ENCODE measurements at places on chromosomes 2 and 18.

DNA sequence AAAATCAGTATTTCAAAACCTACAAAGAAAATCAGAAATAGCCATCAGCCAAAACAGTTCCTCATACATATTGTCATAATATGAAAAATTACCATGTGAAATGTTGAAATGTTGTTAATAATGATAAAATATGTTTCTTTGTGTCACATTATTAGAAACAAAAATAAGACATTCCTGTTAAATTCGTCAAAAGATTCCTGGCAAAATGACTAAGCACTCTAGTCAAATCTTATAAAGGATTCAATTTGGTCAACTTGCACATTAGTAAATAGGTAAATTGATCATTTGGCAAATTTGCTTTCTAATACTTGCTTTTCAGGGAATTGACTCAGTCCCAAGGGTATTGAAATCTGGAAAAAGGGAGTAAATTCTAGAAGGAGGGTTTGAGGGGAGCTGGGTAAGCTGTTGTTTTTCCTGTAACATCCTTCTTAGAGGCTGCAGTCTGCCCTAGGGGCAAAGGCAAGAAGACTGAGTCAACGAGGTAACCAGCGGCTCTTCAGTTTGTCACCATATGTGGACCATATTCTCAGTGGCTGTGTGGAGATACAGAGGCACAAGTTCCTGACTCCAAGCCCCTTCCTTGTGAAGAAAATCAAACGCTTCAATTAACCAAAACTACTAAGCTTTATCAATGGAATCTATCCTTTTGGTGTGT, 482.3 kb downstream of the TNS1 start:
- DNase-seq = peak; percentile 45

DNA sequence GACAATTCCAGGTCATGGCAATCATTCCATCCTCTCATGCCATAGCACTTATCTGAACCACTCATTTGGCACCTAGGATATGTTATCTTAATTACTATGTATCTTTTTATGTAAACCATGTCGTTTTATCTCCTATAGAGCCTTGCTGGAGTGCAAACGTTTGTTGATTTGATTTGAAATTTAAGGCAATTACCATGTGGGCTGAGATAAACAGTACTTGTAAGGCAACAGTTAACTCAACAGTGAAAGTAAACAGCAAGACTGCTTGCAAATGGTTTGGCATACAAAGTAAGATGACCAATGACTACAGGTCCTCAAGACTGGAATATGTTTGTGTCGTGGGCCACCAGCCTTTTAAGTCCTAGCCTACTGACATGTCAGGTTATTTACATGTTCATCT, 133.7 kb upstream of the ZFP36L2 start:
- no peak for DNase-seq

DNA sequence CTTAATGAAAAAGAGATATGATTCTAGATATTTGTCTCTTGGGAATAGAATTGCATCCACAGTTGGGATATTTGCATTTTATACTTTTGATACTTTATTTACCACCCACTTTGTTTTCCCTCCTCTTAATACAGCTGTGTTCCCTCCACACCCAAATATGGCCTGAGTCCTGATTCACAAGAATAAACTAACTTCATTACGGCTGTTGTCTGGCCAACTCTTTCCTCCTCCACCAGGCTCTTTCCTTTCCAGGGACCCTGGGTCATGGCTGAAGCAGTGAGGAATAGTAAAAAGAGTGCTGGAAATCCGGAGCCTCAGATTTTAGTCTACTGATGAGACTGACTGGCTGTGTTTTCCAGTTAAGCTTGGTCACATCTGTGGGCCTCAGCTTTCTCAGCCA, 48.4 kb upstream of the STAM2 start:
- DNase-seq = peak; percentile 5

- peak; percentile 12 for DNase-seq
Observed at GRCh38 chr2:5725794-5726463, 33.7 kb downstream of the SOX11 start.

DNA sequence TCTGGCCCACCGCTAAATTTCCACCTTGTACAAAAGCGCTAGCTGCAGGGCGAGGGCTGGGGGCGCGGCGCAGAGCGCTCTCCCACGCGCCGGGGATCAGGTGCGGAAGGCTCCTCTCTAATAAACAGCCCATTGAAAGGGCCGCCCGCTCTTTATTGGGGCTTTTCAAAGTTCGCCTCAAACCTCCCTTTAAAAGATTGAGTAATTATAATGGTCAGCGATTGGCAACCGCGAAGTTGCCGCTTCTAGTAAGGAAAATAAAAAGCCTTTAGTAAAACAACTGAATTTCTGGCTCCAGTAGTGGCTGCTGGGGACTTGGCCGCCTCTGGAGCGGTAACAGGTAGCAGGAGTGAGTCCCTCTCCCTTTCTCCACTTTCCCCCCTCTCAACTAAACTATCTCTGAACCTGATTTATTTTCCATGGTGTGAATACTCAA, 755 bp downstream of the NEUROD1 start:
- no peak for DNase-seq

DNA sequence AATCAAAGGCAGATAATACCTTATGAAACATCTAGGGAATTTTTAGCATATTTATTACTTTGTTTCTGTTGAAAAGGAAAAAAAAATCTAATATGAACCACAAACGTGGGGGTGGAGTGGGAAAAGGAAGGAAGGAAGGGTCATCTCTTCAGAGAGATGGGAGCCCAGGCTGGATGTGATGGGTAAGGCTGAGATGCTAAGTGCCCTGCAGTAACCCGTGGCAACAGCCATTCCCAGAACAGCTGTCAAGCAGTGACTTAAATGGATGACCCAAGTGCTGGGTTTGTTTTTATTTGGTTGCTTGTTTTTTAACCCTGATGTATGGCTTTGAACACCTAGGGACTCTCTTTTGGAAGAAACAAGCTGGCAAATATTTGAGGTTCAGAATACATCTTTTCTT, 50.7 kb upstream of the KLF7 start:
- no peak for DNase-seq

- DNase-seq = no peak
Observed at GRCh38 chr2:605674-606608, 71.3 kb downstream of the TMEM18 start.

DNA sequence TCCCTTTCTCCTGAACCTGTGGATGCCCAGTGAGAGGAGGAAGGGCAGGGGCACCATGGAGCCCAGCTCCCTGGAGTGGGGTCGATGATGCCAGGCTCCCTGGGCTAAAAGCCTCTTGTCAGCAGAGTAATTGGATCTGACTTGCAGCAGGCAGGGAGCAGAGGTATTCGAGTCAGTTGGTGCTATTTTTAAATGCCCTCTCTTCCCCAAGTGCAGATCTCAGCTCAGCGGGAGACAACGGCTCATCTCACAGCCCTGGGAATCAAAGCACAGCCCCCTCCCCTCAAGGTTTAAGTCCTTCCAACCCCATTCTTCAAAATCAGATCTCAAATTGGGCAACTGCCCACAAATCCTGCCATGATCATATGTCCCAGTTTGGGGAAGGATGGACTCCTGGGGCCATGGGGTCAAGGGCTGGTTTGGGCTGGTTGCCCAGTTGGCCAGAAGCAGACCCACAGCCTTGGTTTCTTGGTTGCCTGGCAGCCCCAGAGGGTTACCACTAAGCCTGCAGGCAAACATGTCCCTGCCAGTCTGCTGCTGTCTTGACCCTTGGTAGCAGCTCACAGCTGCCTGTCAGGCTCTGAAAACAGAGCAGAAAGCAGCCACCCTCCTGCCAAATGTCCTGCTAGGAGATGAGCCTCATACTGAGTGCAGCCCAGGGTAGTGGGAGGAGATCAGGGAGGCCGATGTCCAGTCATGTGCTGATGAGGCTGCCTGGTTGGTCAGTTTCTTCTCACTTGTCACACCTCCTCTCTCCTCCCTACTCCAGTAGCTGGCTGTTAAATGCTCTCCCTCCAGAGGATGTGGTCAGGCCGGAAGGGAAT, 244.9 kb downstream of the LOXHD1 start:
- DNase-seq = no peak

DNA sequence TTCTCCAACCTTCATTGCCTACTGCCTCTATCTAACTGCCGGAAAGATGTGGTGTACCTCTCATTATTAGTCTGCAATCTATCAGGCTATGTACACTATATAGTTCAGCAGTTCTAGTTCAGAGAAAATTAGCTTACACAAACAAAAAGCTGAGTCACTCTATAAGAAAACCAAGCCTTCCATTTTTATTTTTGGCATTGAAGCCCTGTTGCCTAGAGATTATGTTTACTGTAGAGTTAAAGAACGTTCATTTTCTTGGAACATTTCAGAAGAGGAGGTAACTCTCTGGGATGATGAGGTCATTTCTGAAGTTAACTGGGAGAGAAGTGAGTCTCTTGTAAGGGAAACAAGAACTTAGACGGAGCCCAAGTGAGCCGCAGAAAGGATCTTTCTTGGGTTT, 133.5 kb downstream of the FAM124B start:
- DNase-seq = peak; percentile 72

DNA sequence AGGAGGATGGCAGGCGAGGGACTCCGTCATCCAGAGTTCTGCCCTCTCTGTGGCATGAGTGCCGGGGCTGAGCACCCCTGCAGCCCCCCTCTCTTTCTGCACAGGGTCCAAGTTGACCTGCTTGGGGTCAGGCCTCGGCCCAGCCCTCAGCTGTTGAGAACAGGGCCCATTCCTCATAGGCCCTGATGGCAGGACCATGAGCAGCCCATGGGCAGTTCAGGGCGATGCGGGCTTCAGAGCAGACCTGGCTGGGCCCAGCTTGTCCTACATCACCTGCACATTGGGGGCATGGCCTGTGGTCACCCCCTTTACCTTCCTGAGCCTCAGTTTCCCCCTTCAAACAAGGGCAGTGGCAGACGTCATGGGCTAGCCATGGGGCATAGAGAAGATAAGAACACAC, 238.1 kb downstream of the SEPTIN10 start:
- DNase-seq = no peak

GRCh38 chr2:20027705-20028434, 15.4 kb upstream of the MATN3 start:
- DNase-seq = peak; percentile 33

DNA sequence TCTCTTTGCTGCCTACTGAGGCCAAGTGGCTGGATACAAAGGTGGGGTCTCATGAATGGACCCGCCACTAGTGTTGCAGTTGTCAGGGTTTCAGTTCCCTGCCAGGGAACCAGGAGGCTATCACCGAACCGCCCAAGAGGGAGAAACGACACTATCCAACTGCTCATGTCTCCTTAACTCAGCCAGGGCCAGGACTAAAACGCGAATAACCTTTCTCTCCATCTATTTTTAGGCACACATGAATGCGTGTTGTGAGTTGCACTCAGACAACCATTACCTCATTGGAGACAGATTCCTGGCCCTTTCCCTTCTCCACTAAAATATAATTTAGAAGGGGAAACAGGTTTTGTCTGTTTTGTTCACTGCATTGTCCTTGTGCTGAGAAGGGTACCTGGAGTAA, 559.5 kb downstream of the SOCS6 start:
- no peak for DNase-seq

GRCh38 chr18:32337821-32338220, 132.9 kb downstream of the GAREM1 start:
- no peak for DNase-seq

GRCh38 chr2:232104076-232104646, 142.6 kb downstream of the DIS3L2 start:
- DNase-seq = no peak

DNA sequence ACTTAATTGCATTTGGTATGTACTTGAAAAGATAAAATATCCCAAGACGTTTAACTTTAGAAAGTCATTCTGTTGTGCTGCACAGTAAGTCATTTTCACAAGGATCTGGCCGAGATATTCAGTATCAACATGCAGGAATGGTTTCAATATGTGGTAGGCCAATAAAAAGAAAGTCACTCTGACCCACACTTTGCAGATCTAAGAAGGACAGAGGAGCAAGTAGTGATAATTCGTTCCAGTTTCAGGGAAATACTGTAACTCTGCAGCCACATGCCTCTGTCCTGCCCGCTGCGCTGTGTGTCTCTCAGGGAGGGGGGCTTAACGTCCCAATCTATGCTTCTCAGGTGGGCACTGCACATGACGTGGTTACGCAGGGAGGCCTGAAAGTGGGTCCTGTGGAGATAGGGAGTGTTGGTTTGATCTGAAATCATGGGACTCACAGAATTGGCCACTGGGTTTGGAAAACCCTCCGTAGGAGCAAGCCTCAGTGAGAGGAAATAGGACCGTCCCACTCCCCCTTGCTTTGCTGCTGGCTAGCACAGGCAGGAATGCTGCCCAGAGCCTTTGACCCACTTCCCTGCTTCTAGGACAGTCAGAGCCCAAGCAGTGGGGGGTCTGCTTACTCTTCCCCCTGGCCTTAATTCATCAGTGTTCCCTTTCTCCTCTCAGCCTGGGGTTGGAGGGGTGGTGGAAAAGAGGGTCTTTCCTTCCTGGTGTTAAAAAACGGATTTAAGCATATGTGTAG, 314.7 kb upstream of the SPRED2 start:
- DNase-seq = no peak

DNA sequence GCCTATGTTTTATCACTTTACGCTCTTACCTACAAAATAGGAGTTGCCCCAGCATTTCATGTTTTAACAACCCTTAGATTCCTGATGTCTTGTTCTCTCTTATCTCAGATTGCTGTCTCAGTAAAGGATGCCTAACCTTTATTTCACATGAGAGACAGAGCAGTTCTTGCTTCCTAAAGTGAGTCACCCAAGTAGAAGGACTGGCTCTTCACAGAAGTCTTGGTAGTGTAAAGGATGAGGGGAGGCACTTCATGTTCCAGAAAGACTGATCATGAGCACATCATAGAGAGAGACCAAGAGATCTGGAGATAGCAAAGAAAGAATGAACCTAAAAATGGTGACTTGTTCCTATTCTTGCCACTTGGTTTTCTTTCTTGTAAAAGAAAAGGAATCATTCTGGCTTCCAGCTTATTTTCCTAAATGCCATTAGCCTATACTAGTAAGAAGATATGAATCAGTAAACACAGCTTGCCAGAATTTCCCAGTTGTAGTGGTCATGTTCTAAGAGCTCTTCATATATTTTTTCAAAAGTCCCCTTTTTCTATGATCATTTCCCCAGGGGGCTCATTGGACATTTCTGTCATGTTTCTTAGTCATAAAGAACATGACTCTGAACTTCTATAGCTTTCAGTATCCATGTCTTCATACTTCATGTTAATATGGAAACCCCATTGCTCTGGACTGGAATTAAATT, 54.9 kb downstream of the MAPRE2 start:
- no peak for DNase-seq

- no peak for DNase-seq
Observed at GRCh38 chr2:216394881-216395280, 17.4 kb upstream of the SMARCAL1 start.

DNA sequence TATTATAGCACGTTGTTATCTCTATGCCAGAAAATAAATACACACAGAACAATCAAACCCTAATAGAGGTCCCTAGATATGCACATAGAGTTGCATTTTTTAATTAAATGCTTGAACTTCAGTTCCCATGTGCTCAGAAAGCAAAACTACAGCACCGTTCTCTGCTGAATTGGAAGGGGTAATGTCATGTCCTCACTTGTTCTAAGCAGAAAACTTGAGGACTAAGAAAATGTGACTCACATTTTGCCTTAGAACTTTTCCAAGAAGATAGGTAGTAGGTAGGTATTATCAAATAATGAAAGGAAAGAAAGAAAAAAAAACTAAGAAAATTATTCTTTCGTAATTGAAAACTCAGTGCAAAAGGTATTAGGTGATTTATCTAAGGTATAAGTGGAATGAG, 607.3 kb downstream of the ERBB4 start:
- no peak for DNase-seq

Data from fibroblast of skin of abdomen (primary cell).